Fibroblast of gingiva (primary cell): ENCODE measurements at places on chromosomes 4 and X.

- DNase-seq = no peak
Observed at GRCh38 chr4:10589799-10590198, 94.8 kb downstream of the CLNK start.

- peak; percentile 32 for DNase-seq
Observed at GRCh38 chr4:91064157-91064853, 937.1 kb downstream of the CCSER1 start.

DNA sequence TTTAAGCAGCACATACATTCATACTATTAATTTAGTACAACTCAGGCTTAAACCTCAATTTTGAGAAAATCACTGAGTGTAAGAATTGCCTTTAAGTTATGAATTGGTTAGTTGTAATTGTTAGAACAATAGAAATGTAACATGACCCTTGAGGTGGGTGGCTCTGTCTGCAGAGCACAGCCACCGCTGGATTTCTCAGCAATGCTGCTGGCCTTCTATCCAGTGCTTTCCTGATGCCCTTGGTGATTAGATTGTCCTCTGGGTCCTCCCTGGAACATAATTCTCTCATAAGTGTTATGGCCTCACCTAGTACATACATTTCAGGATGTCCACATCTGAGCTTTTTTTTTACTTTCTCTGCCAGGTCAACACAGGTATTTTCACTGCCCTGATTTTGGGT, 213.2 kb downstream of the SLC7A11 start:
- no peak for DNase-seq

- DNase-seq = no peak
Observed at GRCh38 chrX:42869659-42870476, 91.9 kb upstream of the PPP1R2C start.

DNA sequence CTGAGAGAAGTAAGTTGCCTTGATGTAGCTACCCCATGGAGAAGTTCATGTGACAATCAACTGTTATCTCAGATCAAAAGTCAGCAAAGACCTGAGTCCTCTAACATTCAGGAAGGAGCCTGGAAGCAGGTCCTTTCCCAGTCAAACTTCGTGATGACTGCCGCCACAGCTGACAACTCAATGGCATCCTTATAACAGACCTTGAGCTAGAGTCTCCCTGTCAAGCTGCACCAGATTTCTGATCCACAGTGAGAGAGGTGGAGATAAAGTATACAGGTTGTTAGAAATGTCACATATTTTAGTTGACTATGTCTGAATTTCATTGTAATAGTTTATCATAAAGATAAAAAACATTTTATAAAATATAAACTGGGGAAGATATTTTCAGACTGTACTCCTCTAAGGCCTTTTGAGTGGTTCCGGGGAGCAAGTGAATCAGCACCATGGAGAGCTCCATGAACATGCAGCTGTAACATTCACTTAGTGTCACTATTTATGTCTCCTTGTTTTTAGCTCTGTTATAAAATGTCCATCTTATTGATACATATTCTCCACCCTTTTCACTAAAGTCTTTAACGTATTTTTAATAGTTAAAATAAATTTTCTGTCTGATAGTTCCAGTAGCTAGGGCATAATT, 1653.5 kb upstream of the AGA start:
- no peak for DNase-seq

- DNase-seq = no peak
Observed at GRCh38 chrX:78063687-78064086, 40.4 kb upstream of the PGK1 start.

DNA sequence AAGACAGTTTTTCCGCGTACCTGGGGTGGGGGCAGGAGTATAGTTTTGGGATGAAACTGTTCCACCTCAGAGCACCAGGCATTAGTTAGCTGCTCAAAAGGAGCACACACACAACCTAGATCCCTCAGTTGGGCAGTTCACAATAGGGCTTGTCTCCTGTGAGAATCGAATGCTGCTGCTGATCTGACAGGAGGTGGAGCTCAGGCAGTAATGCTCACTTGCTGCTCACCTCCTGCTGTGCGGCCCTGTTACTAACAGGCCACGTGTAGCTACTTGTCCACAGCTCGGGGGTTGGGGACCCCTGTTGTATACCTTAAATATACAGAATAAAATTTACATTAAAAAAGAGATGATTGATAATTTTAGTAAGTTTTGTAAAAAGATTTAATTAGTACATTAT, 191.5 kb downstream of the SLC7A11 start:
- no peak for DNase-seq

GRCh38 chrX:131789664-131790063, 233.4 kb upstream of the STK26 start:
- no peak for DNase-seq

DNA sequence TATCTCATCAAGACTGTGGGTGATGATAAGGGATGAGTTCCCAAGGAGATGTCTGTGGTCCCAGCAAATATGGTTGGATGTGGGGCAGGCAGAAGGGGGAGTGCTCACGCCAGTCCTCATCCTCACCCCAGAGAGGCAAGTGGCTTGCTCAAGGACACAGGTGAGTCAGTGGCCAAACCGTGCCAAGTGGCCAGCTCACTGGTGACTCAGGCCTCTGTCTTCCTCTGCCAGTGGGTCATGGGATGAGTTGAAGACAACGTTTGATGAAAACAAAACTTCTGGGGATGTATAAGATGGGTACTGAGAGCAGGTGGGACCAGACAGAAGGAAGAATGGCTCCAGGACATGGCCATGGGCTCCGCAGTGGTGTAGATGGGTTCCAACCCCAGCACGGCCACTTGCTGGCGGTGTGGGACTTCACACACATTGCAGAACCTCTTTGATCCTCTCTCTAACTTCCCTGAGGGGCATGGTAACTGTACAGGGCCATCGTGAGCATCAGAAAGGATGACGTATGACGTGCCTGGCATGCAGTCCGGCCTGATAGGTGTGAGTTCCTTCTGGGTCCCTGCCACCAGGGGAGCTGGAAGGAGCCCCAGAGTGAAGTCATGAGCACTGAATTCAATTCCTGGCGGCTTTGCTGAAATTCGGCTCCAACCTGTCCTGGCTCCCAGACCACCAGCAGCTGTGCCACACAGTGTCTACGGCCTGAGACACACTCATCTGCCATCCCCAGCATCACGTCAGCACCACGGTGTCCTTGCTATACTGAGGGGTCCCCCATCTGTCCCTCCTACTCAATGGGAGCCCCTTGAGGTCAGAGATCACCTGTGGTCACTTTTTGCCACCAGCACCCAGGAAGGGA, 41.3 kb upstream of the GPR78 start:
- peak; percentile 13 for DNase-seq

DNA sequence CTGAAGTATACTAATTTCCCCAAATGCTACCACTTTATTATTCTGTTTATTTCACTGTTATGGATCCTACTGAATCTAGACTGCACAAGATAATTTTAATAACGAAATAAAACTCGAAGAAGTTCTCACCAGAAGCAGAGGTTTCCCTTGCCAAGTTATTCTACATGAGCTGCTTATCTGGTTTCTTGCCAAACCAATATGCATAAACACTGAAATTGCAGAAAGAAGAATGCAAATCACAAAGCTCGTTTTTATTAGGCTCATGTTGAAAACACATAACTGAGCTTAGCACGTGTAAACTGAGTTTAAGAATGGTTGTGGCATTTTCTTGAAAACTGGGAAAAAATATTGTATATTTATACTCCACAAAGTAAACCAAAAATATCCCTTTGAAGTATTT, 35.9 kb downstream of the GRID2 start:
- DNase-seq = peak; percentile 2

DNA sequence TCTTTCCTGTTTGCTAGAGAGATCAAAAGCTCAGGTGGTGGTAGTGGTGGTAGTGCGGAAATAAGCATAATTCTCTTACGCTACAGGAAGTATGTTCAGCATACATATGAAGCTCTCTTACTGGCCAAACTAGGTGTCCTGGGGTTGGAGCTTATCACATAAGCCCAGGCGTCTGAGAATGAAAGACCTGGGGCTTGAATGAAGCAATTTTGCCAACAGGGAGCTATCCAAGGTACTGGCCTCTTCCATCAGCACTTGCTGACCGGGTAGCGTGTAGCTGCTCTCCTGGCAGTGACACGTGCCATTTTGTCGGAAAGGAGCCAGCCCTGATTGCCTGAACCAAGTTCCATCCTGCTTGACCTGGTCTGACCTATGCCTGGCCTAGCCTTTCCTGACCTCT, 65.9 kb upstream of the HPF1 start:
- DNase-seq = peak; percentile 31

GRCh38 chr4:158590306-158590705, 68.6 kb downstream of the RXFP1 start:
- DNase-seq = no peak

- no peak for DNase-seq
Observed at GRCh38 chrX:13152518-13153185, 108.2 kb upstream of the FAM9C start.

DNA sequence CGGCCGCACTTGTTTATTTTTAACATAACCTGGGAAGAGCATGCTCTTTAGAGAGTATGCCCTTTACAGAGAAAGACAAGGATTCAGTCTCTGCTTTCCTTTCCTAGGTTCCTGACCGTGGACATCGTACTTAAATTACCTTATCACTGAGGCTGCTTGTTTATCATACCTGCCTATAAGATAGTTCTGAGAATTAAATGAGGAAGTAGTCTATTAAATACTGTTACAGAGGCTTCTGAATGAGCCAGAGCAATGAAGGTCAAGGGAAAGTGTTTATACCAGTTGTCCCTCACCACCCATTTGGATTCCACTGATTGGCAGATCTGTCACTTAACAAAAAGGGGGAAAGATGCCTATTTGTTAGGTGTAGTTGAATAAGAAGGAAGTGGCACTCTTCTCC, 10.0 kb downstream of the TXLNG start:
- DNase-seq = no peak

DNA sequence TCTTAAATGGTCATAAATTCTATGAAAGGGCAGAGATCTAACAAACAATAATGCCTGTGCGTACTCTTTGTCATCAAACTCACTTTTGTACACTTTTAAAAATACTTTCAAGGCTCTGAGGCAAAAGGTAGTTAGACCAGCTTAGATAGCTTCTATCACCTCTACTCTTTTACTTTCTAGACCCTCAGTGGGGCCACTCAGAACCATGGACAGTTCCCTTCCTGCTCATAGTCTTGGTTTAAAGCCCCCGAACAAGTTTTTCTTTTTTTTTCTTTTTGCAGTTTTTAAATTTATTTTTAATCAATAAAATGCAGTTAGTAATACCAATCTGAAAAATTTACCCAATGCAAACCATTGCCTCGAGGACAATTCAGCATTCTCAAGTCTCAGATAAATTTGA, 460.5 kb upstream of the CNKSR2 start:
- no peak for DNase-seq

DNA sequence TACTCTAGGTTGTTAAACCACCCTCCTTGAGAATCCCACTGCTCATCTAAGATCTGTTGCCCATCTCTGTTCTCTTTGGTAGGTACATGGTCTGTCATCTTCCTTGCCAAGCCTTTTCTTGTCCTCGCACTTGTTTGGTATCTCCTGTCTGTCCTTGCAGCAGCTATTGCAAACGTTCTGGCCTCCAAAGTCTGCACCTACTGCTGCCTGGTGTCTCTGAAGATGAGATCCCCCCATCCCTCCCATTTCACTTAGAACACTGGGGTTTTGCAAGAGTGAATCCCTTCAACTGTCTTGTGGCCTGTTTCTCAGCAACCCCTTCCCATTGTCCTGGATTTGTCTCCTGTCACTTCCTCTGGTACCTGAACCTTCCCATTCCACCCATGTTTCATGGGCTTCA, 673 bp downstream of the CNGA2 start:
- DNase-seq = no peak

DNA sequence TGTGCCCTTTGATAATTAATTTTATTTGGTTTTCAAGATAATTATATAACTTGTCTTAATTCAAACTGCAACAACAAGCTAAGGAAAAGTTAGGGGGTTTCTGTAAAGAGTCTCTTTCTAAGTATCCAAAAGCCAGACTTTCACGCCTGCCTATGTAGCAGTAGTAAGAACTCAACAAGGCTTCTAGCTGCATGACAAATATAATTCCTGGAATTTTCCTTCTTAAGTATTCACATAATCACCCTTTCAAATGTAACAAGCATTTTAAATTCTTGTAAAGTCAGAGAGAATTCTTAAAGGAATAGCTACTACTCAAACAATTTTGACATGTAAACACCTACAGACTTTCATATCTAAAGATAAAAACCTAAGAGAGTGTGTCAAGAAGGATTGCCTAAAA, 189.7 kb upstream of the NDST3 start:
- DNase-seq = no peak

DNA sequence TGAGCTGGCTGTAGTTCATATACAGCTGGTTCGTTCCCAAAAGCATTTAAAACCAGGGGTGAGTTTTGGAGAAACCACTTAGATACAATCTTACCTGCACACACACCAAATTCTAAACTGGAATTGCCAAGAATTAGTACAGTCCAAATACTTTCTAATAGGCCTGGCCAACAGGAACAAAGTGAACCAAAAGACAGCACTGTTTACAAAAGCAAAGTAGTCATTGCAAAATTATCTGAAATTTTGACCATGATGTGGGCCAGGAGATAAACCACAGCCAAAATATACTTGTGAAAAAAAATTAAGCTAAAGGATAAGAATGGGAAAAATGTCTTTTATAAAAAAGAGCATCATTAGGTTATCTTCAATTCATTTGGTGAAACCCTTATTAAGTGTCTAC, 37.9 kb upstream of the NAP1L5 start:
- DNase-seq = peak; percentile 37

DNA sequence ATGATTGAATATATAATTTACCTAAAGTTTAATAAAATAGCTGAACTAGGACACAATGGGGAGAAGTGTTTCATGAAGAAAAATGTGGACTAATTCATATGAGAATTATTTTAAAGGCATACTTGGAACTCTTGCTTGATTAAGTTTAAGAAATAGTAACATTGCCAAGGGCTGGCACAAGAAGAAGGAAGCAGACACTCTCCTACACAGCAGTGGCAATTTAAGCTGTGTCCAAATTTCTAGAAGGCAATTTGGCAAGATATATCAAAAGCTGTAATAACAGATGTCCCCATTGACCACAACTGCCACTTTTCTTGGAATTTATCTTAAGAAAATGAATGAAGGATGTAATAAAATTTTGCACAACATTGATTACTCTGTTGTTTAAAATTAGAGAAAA, 209.5 kb upstream of the S100G start:
- no peak for DNase-seq

GRCh38 chr4:20391198-20391597, 139.5 kb downstream of the SLIT2 start:
- DNase-seq = peak; percentile 74

- no peak for DNase-seq
Observed at GRCh38 chr4:77613267-77613666, 7.6 kb downstream of the CXCL13 start.
